ENCODE measurements at places on chromosomes 12 and 14.

- no peak for DNase-seq
Observed at GRCh38 chr12:119692410-119692809, 24.5 kb downstream of the PRKAB1 start.

- DNase-seq = no peak
Observed at GRCh38 chr14:61098721-61099120, 117.7 kb downstream of the SLC38A6 start.

DNA sequence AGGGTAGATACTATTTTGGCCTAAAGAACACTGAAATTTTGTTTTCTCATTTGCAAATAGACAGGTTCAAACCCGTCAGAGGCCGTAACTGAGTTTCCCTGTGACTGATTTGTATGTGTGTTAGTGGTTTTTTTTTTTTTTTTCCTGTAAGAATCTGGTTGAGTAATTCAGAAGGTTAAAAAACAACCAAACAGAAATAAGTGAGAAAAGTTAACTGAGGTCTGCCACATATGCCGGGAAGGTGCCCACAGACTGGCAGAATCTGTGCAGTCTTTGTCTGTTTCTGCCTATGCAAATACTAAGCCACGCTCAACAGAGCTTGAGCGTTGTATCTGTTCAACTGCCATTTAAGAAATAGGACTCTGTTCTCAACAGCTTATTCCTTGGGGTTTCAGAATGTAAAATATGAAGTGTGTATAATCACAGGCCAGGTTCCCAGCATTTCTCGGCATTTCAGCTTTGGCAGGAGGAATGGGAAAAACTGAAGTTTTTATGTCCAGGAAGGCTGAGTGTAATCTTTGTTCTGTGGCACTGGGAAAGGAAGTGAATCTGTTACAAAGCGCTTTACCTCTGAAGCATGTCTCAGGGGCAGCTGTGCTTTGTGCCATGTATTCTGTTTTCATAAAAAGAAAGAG, 181.9 kb downstream of the PRKCH start:
- DNase-seq = peak; percentile 41

- DNase-seq = no peak
Observed at GRCh38 chr14:65296402-65296801, 116.1 kb upstream of the FUT8 start.

DNA sequence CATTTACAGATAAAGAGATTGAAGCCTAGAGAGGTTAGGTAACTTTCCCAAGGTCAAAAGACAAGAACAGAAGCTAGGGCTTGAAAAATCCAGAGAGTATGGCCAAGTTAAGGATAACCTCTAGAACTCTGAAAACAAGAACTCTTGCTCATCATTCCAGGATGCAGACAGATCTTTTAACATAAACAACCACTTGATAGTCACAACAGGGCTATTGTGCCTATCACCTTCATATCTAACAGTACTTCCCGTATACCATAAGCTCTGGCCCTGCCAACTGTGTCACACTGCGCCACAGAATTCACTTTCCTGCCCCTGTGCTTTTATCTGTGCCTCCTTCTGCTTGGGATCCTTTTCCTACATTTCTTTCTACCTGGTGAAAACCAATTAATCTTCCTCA, 18.2 kb downstream of the ERP29 start:
- no peak for DNase-seq

DNA sequence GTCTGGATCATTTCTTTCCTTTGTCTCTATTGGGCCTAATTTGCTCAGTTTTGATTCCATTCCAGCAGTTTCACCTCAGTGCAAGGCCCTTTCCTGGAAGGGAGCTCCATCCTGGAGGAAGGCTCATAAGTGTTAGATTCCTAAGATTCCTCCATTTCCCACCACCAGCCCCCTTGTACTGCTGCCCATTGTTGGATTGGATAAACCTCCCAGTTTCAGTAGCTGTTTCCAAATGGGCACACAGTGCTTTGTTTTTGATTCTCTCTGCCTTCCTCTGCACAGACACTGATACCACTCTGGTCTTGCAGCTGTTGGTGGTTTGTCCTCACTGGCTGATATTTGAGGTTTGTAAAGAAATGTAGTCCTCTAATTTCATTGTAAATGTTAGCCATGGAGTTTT, 158.9 kb downstream of the SLC15A5 start:
- DNase-seq = no peak

DNA sequence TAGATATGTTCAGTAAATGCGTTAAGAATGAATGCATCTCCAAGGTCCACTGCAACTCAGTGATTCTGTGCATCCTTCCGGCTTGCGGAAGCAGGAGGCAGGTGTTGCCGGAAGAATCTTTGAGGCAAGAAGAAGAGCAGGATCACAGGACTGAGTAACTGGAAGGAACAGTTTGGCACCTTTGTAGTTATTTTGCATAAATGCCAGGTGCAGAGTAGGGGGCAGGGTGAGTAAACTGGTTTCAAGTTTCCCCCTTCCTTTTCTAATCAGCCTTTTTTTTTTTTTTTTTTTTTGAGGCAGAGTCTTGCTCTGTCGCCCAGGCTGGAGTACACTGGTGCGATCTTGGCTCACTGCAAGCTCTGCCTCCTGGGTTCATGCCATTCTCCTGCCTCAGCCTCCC, 22.3 kb downstream of the DYRK4 start:
- no peak for DNase-seq

DNA sequence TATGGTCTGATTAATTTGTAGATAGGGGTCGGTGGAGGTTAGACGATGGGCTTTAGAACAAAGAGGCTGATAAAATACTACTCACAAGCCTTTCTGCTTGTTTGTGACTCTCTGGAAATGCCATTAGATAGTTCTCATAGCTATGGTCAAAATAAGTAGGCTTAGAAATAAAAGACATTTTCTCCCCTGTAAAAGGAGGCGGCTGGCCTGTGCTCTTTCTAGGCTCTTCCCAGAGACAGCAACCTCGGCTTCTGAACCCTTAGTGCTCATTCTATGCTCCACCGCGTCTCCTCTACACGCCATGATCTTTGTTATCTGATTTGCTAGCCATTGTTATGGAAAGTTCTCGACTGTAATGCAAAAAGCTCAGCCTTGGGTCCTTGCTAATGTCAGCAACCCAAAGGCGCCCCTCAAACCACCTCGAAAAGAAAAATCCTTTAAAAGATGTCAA, 64.5 kb downstream of the CRADD start:
- DNase-seq = no peak

- no peak for DNase-seq
Observed at GRCh38 chr12:47110011-47110541, 30.3 kb upstream of the AMIGO2 start.

- no peak for DNase-seq
Observed at GRCh38 chr12:87690236-87690810, 338.9 kb downstream of the C12orf50 start.

DNA sequence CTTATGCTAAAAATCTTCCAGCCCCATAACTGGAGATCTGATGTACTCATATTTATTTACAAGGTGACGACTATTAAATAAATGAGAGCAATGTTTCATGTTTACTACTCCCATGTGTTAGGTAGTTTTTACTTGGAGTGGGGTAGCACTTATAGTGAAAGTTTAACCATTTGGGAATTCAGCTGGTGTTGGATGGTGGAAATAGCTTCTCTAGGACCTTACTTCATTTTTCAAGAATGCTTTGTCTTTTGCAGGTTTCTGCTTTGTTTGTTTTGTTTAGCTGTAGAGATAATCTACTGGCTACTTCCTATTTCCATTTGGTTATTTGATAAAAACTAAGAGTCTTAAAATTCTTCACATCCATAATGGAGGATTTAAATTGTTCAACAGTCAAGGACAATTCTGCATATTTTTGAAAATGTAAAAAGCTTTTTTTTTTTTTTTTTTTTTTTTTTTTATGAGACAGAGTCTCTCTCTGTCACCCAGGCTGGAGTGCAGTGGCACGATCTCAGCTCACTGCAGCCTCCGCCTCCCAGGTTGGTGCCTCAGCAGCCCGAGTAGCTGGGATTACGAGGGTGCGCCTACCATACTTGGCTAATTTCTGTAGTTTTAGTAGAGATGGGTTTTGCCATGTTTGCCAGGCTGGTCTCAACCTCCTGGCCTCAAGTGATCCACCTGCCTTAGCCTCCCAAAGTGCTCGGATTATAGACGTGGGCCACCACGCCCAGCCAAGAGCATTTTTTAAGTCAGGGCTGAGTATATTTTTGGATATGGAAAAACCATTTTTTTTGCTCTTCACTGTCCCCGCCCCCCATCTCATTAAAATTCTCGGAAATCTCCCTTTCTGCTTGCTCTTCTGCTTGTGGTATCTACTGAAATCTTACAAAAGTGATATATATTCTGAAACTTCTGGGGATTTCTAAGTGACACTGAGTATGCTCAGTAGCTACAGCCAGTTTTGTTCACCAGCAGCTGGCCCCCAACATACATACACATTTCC, 1.4 kb upstream of the ABCD2 start:
- DNase-seq = peak; percentile 21

GRCh38 chr14:100802766-100803165, 23.2 kb upstream of the MEG3 start:
- no peak for DNase-seq

DNA sequence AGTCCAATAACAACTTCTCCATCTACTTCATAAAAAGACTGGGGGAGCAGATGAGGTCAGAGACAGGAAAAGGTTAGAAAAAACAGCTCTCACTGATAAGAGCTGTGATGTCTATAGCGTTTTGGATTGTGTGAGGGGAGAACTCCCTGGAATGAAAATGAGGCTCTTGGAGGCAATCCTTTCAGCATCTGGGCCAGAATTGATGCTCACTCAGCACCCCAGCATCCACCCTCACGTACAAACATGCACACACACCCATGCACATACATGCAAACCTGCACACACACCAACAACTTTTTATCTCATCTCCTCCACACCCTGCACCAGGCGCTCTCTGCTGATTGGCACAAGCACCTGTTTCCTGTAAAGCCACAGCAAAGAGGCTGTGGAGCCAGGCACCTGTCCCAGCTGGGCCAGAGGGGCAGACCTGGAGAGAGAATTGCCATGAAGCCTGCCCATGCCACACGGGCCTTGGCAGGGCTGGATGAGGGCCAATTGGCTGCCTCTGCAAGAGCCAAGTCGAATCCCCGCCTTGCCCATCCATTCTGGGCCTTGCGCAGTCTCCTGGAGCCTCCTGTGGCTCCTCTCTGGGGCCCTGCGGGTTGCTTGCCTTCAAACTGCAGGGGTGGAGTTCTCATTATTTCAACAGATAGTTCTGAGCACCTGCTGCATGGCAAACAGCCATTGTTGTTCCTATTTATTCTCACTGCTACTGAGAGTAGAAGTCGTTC, 53.1 kb downstream of the SYNE3 start:
- DNase-seq = peak; percentile 51

DNA sequence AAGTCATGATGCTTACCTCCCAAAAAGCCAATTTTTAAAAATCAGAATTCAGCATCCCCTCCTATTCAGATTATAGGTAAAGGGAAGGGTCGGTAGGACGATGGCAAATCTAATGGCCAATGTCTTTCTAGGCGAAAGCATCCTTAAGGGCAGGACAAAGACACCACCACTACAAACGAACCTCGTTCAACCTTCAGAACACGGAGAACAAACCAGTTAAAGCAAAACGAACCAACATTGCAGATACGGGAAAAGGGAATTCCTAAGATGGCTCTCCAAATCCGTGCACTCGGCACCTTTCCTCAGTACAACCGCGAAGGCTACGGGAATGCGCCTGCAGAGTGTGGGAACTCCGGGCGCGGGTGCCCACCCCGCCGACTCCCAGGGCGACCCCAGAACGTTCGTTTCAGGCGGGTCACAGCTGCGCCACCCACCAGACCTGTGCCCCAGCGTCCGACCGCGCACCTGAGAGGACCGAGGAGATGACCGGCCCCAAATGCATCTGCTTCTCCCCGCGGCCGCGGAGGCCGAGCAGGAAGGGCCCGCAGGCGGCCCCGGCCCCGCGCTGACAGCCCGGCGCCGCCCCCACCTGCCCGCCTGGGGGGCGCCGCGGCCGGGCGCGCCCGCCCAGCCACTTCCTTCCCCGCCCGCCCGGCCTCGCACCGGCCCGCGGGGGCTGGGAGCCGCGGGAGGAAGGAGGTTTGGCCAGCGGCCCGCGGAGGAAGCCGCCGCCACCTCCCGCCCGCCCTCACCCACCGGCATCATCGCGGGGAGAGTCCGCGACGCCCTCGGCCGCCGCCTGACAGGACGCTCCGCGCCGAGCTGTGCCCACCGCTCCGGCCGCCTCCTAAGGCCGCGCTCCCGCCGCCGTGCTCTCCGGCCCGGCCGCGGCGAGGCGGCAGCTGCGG, 578 bp downstream of the PPP1R13B start:
- DNase-seq = no peak

DNA sequence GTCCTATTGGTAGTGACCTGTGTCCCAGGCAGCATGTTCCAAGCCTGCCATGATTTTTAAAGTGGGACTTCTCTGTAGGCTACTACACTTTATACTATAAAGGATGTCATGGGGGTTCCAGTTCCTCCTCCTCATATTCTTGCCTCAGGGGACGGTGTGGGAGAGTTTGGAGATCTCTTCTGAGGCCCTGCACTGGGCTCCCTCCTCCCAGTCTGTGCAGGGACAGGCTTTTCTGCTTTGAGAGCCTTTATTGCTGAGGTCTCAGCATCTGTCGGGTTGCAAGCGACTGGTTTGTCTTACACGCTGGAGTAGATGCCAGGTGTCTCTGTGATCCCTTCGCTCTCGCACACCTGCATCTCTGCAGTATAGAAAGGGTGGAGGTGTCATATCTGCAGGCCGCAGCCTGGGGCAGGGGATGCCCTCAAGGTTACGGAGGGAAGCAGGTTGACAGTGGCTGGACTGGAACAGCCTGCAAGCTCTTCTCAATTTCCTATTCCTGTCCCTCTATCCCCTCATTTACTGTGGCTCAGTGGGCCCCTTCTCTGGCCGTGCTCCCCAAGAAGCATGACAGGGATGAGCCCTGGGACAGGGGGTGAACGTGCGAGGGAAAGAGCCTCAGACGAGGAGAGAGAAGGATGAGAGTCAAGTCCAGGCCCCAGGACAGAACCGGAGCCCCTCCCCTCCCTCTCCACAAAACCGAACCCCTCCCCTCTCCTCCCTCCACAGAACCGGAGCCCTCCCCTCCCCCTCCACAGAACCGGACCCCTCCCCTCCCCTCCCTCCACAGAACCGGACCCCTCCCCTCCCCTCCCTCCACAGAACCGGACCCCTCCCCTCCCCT, 51.3 kb downstream of the SLC6A12 start:
- DNase-seq = no peak

DNA sequence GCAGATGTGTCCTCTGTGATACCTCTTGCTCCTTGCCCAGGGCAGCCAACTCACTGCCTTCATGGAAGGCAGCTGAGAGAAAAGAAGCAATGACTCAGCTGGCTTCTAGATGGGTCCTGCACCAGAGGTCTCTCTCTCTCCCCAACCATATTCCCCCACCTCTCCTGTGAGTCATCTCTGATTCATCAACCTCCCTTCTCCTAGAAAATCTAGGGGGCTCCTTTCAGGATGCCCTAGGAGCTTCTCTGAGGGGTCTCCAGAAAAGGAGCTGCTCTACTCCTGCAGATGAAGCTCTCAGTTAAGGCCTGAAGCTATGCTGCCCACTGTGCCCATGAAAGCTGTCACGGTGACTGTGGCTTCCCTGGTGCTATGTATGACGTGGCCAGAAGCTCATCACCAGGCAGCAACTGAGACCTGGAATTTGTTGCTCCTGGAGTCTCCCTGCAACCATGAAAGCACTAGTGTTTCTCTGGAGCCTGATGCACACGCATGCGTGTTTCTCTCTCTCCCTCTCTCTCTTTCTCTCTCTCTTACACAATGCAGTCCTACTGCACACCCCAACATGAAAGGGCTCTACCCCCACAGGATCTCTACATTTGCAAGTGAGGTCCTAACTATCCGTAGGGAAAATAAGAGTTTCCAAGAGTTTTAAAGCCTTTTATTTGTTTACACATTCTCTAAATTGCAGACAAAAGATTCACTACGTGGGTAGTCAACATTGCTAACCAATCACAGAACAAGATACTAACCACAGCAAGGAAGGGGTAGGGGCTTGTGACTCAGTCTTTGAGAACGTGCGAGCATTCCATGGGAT, 285.3 kb downstream of the DPF3 start:
- DNase-seq = no peak

- no peak for DNase-seq
Observed at GRCh38 chr12:29622251-29622650, 124.8 kb upstream of the OVCH1 start.

Data from CD8-positive, alpha-beta T cell (primary cell).